Stimulated activated CD4-positive, alpha-beta T cell treated with anti-CD3 and anti-CD28 coated beads, Interleukin-1b, Interleukin-23, amount 100 ng/mL, for 1 hour (primary cell): ENCODE measurements at places on chromosomes 12 and 14.

- no peak for DNase-seq
Observed at GRCh38 chr14:34078117-34078743, 127.4 kb upstream of the EGLN3 start.

- DNase-seq, result no peak
Observed at GRCh38 chr12:130120012-130120805, 42.1 kb upstream of the FZD10 start.

GRCh38 chr14:31360919-31361662 is 59.3 kb downstream of the HEATR5A start:
- DNase-seq, result no peak

DNA sequence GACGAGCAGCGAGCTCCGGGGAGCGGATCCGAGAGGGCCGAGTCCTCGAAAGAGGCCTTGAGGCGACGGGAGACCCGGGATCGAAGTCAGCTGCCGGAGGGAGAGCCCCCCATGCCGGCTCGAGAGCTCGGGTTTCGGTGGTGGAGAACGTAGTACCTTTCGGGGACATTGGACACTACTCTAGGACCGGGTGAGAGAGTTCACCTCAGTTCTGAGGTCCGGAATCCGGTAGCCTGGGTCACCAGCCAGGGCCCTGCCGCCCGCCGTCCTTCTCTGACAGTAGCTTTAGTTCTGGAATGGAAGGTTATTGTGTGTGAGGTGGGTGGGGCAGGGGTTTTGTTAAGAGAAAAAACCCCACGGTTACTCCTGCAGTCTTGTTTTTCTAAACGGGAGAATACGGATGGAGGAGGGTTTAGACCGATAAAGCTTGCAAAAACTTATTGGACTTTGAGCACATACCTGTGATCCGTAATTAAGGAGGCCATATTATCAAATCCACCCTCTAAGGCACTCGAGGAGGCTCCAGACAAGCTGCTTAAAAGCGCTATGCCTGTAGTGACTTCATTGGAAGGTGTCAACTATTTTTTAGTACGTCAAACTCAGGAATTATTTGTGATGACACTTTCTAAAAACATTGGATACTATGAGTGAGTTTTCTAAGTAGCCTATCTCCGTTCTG is 765 bp downstream of the SCYL2 start:
- peak; percentile 5 for DNase-seq

DNA sequence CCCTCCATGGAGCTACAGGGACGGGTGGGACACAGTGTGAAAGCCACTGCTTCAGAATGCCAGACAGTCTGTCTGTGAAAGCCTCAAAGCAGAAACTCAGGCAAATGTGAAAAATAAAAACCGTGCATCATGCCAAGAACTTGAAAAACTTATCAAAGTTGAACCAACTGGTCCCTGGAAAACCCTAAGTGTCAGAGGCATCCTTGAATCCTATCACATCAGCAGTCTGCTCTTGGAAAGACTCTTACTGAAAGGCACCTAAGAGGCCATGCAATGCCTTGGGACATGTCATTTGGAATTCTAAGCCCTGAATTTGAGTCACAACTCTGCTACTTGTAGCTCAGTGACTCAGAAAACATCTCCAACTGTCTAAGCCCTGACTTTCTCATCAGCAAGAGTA is 62.4 kb upstream of the GRIN2B start:
- DNase-seq, result no peak

DNA sequence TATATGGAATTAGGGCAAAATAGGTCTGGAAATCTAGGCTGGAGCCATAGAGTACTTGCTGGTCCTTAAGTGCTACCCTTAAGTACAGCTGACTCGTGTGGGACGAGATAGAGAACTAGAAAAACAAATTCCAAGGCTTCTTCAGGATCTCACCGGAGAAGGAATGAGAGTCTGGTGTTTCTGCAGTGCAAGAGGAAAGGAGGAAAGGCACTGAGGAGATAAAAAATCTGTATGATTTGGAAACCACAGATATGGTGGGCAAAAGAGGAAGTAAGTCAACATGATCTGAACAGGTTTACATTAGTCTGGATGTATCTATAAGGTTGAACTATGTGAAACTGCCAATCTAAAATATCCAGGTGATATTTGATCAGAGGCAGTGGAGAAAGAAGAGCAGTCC is 134.4 kb upstream of the SOX5 start:
- DNase-seq, result no peak

- no peak for DNase-seq
Observed at GRCh38 chr12:14057895-14058294, 76.5 kb upstream of the GRIN2B start.

DNA sequence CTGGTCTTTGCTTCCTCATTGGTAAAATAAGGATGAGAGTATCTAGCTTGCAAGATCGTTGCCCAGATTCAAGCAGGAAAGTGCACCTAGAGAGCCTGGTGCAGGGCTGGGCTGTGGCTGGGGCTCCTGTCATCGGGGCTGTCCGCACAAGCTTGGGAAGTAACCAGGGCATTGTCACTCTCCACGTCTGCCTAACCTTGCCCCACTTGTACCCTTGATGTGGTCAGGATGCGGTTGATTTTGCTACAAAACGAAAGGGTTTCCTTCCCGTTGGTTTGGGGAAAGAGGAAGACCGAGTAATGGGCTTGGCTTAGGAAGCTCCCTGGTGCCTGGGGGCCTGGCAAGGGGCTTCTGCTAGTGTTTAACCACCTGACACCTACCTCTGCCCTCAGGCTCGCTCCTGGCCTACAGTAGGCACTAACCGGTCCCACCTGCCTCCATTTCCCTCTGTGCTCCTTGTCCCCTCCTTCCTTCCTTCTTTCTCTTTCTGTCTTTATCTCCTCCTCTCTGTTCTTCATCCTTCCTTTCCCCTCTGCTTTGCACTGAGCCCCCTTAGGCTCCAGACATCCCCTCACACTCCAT is 21.8 kb downstream of the MVK start:
- DNase-seq, result no peak

DNA sequence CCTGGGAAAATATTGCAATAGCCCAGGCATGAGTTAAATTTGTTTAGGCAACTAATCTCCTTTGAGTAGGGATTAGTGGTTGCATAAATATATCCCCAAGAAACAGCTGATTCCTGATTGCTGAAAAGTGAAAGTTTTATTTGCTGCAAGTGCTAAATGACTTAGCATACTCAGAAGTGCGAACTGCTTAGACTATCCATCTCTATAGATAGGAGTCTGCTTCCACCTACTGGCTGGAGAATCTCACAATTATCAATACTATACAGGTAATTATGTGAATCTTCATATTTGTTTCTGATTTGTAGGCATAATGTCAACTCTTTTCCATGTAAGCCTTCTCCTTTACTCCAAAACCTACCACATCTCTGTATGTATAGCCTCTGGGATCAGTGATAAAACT is 12.0 kb upstream of the SLCO1B3 start:
- no peak for DNase-seq

- DNase-seq, result no peak
Observed at GRCh38 chr14:68384335-68384734, 408.5 kb downstream of the ZFP36L1 start.

DNA sequence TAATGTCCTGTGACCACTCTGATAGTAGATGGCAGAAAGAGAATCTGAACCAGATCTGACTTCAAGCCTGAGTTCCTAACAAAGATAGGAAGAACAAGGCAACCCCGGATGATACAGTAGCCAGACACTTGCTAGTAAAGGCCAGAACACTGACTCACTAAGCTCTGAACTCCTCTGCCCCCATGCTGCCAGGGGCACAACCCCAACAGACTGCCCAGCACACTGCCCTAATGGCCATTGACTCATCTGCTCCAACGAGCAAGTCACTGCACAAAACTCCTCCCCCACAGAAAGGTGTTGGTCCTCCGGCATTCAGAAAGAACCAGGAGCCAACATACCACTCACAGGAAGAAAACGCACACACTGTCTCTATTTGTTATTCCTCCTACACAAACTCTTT is 179.6 kb upstream of the NUDT4 start:
- no peak for DNase-seq

GRCh38 chr12:95055057-95055456 is 18.4 kb downstream of the NR2C1 start:
- no peak for DNase-seq

DNA sequence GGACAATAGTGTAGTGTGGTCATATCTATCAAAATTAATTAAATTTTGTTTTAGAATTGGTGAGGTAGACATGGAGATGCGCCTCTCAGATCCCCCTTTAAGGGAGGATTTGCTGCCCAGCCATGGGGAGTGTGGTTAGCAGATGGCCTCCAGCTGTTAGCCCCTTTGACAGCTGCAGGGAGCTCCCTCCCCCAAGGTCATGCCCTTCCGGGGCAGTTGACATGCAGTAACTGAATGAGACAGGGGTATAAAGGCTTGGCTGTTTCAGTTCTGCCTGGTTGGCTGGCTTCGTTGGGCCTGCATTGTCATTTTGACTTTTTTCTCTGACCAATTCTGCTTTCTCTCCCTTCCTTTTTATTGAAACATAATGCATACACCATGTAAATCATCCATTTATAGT is 291.5 kb upstream of the SRRM4 start:
- DNase-seq, result no peak

DNA sequence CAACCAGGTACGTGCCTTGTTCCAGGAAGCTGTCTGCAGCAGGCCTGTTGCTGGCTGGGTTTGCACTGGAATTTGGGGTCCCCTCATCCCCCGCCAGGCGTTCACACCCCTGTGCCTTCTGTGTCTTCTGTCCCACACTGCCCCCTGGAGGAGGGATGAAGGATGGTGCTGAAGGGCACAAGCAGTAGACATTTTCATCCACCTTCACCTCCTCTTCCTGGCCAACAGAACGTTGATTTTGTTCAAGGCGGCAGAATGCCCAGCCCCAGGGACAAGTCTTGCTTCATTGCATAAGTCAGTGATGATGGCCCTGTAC is 122.1 kb downstream of the CALM1 start:
- DNase-seq, result peak; percentile 15

DNA sequence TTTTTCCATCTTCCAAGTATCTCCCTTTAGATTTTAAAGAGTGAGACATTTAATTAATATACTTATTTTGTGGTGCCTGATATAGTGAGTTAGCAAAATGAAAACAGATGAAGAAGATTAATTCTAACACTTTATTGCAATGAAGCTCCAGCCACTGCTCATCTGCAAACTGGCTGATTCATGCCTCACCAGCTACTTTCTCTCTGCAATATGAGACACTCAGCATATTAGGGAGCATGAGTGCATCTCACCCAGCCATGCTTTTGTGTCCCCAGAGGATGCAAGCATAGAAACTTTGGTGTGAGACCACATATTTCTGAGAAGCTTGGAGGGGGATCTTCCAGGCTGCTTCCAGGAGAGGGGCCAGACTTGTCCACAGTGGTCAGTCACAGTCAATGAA is 148.6 kb downstream of the BMP4 start:
- DNase-seq, result no peak

DNA sequence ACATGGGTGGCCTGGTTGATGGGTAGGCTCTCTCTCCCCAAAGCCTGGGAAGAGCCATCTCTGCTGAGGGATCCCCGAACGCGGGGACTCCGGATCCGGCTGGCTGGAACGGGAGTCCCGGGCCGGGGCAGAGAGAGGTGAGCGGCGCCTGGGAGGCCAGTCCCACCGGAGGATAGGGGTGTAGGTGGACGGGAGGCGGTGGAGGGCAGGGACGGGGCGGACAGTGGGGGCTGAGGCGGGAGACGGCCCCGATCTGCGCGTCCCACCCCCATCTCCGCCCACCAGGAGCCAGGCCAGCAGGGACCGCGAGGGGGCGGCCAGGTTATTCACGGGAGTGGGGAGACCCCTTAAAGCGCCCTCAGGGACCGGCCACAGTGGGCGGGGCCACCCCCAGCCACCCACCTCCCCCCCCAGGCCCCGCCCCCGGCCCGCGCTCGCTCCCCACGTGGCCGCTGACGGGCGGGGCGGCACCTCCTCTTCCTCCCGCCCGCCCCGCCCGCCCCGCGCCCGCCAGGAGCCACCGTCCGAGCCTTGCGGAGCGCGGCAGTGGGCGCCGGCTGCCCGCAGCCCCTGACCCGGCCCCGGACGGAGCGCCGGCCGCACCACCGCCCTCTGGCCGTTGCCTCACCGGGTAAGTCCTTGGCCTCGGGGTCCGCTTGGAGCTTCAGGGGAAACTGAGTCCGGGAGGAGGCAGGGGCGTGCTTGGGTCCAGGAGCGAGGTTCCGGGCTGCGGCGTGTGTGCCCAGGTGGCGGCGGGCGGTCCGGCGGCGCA is at the start of gene INF2:
Gene INF2 (plus strand): TSS at position 510 of the 772 bp plus-strand sequence. CDS start 11,748 bp downstream, outside the sequence.
- no peak for DNase-seq

DNA sequence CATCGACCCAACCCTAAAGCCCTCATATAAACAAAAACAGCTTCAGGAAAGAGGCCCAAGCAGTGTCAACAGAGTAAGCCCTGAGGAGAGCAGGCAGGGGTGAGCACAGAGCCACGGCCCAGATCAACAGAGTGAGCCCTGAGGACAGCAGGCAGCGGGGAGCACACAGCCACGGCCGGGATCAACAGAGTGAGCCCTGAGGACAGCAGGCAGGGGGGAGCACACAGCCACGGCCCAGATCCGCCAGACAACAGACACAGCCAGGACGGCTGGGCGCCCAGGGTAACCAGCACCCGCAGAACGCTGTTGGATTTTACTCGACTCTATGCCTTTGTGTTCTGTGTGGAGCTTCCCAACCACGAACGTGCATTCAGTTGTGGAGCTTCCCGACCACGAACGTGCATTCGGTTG is 15.0 kb downstream of the CCDC85C start:
- no peak for DNase-seq

- DNase-seq, result no peak
Observed at GRCh38 chr14:21197418-21198205, 41.7 kb upstream of the OR5AU1 start.

- no peak for DNase-seq
Observed at GRCh38 chr12:128531170-128531569, 264.2 kb downstream of the TMEM132C start.

DNA sequence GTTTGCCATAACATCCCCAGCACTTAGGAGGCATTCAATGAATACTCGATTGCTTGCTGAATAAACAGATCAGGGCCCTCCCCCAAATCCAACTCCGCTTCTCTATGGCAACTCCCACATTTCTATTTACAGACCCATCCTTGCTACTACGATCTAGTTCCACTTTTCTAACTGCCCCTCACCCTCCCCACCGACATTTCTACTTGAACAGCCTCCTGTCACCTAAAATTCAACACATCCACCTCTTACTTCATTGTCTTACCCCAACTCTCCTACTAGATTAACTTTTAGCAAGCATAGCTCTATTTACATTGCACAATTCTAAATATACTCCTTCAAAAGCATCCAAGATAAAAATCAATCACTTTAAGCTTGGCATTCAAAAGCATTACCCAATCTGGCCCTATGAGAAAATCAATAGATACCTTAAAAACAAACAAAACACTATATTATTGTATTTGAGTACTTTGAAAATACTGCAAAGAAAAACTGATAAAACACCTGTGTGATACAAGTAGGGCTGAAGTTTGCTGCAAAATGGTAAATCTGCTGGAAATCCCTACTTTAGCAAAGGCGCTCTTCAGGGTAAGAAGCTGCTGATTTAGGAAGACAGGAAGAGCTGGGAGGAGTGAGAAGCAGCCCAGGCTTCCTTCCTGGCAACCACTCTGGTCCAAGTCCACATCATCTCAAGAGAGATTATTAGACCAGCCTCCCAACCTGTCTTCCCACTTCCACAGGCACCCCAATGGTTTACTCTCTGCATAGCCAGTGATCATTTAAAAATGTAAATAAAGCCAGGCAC is 96.4 kb downstream of the HECTD4 start:
- no peak for DNase-seq
